Kasumi-1 (cell line): ENCODE measurements at places on chromosomes 4 and X.

DNA sequence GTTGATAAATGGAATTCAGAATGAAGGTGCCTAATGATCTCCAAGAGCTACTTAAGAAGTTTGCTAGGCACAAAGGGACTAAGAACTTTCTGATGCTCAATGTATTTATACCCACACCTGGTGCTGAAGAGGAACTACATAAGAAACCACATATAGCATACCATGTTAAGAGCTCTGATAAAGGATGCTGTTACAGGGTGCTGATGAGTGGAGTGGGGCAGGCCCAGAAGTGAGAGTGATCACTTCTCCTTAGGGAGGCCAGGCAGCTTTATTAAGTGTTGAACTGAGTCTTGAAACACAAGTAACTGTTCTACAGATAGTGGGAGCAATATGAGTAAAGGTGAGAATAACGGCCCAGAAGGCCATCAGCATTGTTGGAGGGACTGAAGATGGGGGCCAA is 68.3 kb upstream of the CHRDL1 start:
- no peak for DNase-seq

DNA sequence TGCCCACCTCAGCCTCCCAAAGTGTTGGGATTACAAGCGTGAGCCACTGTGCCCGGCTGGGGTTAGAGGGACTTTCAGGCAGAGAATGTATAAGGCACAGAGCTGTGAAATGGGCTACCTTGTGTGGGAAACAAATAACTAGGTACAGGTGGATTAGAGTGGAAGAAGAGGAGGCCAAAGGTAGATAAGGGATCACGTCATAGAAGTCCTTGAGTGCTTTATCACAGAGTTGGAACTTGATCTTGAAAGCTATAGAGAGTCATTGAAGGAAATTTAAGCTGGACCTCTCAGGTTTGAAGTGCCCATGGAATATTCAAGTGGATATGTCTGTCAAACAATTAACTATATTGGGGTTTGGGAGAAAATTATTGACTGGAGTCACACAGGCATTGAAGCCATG is 8.4 kb downstream of the N4BP2 start:
- DNase-seq = no peak

DNA sequence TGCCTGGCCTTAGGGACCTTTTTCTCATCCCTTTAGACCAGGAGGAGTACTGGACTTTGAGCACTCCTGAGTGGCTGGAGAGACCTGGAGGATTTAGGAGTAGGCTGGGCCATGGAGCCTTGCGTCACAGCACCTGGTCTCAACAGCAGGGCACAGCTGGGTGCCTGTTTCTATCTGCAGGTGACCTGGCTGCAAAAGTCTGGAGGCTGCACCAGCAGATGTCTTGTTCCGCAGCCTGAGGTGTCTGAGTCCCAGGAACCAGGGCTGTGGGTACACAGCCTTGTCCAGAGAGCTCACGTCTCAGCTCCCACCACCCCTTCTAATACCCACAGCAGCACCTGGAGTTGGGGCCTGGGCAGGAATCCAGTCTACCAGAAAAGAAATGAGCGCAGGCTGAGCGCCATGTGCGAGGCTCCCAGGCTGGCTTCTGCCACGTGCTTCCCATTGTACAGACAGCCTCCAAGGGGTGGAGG is 5.0 kb upstream of the NSD2 start:
- DNase-seq = no peak

DNA sequence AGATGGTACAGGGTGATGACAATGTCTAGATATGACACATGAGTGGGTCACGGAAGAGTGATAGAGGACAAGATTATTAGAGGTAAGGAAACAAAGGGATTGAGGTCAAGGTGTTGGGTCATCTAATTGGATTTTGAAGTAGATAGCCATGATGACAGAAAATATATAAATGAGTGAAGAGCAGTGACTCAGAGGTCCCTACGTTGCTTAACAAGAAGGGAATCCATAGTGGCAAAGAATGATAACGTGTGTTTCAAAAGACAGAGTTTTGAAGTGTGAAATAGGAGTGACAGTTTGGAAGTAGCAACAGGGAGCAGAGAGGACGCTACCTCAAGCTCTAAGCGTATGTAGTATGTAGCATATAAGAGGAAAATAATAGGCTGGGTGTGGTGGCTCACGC is 22.2 kb upstream of the CAMK2D start:
- DNase-seq = no peak

DNA sequence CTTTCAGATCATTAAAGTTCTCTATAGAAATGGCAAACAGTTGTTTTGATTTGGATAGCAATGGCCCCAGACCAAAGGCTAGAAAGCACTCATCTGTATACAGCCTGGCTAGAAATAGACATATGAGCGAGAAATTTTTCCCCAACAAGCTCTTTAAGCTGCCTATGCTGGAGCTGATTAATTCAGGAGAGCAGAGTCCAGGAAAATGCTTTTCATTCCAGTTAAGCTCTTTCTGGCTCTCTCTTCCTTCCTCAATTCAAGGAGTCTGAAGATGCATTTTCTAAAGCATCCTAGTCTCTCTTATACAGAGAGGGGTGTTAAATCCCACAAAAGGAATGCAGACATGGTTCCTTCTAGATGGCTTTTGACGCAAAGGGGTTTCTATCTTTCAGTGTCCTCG is 141.7 kb upstream of the RAI2 start:
- no peak for DNase-seq

GRCh38 chr4:43163101-43163792 is 270.7 kb downstream of the GRXCR1 start:
- DNase-seq = peak; percentile 65

GRCh38 chrX:110435196-110435595 is 76.5 kb downstream of the RTL9 start:
- DNase-seq = no peak

DNA sequence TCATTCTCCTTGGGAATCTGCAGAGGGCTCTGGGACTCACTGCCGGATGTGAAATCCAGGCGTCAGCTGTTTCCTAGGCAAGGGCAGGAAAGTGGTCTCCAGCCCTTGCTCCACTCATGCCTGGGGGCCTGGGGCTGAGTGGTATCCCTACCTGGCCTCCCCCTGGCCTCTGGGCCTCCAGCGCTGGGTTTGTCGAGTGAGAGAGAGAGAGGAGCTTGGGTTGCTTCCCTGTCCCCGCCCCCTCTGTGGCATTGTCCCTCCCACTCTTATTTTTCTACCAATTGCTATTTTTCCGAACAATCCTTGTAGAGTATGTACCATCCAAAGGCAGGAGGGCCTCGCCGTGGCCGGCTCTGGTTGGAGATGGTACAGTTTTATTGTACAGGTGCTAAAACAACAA is 53.1 kb downstream of the ELF4 start:
- no peak for DNase-seq

DNA sequence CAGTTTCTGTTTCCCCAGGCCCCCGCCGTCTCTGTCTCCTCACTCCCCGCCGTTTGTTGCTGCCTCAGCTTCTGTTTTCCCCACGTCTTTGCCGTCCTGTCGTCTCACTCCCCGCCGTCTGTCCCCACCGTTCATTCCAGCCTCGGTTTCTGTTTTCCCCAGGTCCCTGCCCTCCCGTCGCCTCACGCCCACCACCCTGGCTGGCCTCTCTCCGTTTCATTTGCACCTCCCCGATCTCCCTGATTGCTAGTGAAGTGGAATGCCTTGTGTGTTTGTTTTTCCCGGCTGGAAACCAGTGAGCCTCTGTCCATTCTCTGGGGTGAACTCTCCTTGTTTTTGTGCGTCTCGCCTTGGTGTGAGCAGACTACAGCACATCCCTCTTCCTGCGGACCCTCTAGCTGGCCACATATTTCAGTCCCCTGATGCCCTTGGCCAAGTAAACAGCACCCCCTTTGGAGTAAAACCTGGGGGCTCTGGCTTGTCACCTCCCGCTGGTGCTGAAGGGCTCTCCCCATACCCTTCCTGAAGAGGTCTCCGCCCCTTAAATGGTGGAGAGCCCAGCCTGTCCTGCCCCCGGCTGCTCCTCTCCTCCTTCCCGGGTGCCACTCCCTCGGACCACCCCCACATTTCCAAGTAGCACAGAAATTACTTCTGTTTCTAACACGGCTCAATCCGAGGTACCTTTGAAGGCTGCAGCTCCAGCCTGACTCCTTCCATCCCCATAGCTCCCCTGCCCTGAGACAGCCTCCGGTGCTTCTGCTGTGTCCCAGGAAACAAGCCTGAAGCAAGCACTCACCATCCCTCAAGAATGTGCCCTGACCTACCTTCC is 13.2 kb downstream of the TMEM175 start:
- no peak for DNase-seq

DNA sequence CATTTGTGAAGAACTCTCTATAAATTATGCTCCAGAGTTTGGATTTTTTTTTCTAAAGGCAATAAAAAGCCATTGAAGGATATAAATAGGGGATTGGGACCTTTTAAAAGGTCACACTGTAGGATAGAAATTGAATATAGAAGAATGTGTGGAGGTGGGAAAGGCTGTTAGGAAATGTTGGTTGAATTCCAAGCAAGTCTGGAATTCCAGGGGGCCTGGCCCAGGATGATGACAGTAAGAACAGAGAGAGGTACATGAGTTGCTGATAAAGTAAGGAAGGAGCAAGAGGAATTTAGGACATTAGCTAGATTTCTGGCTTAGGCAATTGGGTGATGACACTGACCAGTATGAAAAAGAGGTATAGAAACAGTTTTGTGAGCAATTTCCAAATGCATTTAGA is 95.4 kb upstream of the USP38 start:
- DNase-seq = no peak

DNA sequence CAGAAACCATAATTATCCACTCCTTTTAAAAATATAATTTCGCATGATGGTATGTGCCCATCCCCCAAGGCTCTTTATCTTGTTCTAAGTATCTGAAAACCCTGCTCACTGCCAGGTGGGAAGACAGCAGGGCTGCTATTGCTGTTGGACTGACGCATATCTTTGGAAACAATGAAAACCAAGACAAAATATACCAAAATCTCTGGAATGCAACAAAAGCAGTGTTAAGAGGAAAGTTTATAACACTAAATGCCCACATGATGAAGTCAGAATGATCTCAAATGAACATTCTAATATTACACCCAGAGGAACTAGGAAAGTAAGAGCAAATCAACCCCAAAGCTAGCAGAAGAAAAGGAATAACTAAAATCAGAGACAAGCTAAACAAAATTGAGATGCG is 162.0 kb downstream of the FAM47B start:
- DNase-seq = no peak

DNA sequence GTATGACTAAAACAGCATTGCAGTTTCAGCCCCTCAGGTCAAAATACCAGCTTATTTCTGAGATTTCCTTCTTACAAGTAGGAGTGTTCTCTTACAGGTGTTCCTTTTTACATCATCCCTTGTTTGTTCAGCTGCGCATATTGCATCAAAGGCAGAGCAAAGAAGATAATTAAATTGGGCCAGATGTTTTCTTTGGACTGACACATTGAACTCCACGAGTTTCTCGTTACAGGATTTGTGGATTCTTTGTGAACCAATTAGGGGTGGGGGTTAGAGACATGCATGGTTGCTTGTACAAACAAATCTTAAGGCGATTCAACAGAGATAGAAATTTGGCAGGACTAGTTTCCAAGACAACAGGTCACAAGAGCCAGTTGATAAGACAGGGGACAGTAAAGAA is 95.7 kb downstream of the SPANXN4 start:
- DNase-seq = no peak

- no peak for DNase-seq
These were observed 395.4 kb downstream of the BMPR1B start for GRCh38 chr4:95153182-95153581.

GRCh38 chr4:10001757-10002156 is 19.5 kb downstream of the SLC2A9 start:
- DNase-seq = no peak

- DNase-seq = no peak
These were observed 28.7 kb downstream of the CLDN34 start for GRCh38 chrX:9995855-9996339.

- DNase-seq = peak; percentile 7
These were observed 5.5 kb downstream of the CAMK2D start for GRCh38 chr4:113756005-113756410.

DNA sequence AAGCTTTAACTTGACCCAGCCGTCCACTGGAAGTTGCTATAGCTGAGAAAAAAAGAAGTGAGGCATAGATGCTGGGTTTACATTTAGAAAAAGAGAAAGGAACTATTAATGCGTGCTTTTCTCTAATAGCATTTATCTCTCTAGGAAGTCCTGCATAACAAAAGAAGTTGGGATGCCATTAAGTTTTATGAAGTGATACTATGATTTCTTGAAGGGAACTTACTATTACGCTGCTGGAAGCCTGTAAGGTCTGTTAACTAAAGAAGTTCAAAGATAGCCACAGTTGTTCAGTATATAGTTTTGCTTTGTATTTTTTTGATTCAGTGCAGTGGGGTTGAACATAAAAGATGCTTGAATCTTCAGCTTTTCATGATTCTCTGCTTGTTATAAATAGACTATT is 203.4 kb downstream of the CCSER1 start:
- DNase-seq = no peak
